GM06990 (cell line): ENCODE measurements at places on chromosomes 2 and 18.

DNA sequence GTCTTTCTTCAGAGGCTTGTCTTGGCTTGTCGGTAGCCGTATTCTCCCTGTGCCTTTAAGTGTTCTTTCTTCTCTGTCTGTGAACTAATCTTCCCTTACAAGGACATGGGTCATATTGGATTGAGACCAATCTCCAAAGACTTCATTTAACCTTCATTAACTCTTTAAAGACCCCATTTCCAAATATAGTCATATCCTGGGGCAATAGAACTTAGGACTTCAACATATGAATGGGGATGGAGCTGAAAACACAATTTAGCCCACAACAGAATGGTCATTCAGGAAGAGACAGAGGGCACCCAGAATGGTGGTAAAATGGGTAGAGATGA, 82.1 kb upstream of the TANK start:
- no peak for DNase-seq

- no peak for DNase-seq
Observed at GRCh38 chr2:33168922-33169321, 222.2 kb downstream of the LTBP1 start.

DNA sequence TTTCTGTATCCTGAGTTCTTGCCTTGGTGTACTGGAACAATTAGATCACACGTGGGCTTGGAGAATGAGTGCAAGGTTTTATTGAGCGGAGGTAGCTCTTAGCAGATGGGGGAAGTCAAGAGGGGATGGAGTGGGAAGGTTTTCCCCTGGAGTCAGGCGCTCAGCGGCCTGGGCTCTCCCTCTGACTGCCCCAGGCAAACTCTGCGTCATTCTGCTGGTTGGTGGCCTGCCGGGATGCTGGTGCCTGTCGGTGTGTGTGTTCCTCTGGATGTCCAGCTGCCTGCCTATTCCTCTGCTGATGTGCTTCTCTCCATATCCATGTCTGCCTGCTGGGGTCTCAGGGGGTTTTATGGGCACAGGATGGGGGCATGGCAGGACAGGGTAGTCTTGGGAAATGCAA, 111.0 kb downstream of the TRIB2 start:
- DNase-seq = no peak

- DNase-seq = no peak
Observed at GRCh38 chr2:99032786-99033185, 96.8 kb upstream of the CRACDL start.

- peak; percentile 25 for DNase-seq
Observed at GRCh38 chr2:101064868-101065549, 62.9 kb downstream of the RPL31 start.

- DNase-seq = no peak
Observed at GRCh38 chr2:224004105-224004695, 34.9 kb downstream of the SERPINE2 start.

DNA sequence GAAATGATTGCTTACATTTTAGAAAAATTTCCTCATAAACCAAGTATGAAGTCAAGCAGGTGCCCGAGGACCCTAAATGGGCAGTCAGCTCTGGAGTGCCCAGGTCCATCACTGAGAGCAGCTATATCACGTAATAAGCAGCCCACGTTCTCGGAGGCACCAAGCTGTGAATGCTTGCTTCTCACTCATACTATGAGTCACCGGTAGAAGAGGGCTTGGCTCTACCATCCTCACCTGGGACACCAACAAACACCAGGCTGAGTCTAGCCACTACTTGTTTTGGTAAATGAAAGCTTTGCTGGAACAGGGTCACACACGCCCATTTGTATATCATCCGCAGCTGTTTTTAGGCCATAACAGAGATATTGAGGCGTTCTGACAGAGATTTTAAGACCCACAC, 207.5 kb downstream of the SEPTIN10 start:
- DNase-seq = no peak

DNA sequence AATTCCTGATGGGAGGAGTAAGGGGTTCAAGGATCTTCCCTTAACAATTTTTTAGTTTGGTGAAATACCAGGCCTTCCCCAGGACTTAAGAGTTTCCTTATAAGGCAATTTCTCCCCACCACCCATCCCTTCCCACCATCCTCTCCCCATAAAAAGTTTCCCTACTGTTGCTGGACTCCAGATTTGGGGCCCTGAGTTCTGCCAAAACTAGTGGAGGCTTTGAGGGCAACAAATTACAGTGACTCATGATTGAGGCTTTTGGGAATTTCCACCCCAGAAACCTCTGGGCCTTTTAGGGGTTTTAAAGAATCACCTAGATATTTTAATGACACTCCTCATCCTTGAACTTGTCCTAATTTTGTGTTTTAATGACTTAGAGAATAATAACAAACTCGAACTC, 14.3 kb upstream of the EN1 start:
- no peak for DNase-seq

GRCh38 chr2:191691898-191692297, 14.0 kb downstream of the NABP1 start:
- no peak for DNase-seq

- DNase-seq = no peak
Observed at GRCh38 chr2:237441605-237442274, 27.8 kb upstream of the COL6A3 start.

GRCh38 chr18:42326752-42327151, 371.7 kb downstream of the PIK3C3 start:
- DNase-seq = no peak
